HT-29 (cell line): ENCODE measurements at places on chromosomes 13 and 19. TPM values are rescaled to one million over a fixed set of nuclear protein-coding genes. Genes with fewer than 3 reads are reported as not detected.

FBXO17 gene
- not detected in 2 replicates for total RNA-seq

CLIP3 gene
- 0.13 and 0.31 TPM in 2 replicates for total RNA-seq

FCAR gene
- not detected in 2 replicates for total RNA-seq

PALM gene
- total RNA-seq = 0.13 TPM in 1 of 2 replicates, not detected in the other

SHC2 gene
- total RNA-seq = 0.29 TPM in 1 of 2 replicates, not detected in the other

ZNF266 gene
- total RNA-seq = 3.4 and 5.2 TPM in 2 replicates

LACC1 gene
- 2.1 and 5.7 TPM in 2 replicates for total RNA-seq

PDE4C gene
- 3.4 TPM in 1 of 2 replicates, not detected in the other for total RNA-seq

CYP4F2 gene
- 0.18 TPM in 1 of 2 replicates, not detected in the other for total RNA-seq

NKPD1 gene
- 1.4 and 6.7 TPM in 2 replicates for total RNA-seq

KANK2 gene
- total RNA-seq = 30.8 and 35.8 TPM in 2 replicates
